Stimulated activated naive CD4-positive, alpha-beta T cell treated with Interleukin-2 at 50 U/mL for 16 hours (primary cell): ENCODE measurements at places on chromosomes 1 and 21.

DNA sequence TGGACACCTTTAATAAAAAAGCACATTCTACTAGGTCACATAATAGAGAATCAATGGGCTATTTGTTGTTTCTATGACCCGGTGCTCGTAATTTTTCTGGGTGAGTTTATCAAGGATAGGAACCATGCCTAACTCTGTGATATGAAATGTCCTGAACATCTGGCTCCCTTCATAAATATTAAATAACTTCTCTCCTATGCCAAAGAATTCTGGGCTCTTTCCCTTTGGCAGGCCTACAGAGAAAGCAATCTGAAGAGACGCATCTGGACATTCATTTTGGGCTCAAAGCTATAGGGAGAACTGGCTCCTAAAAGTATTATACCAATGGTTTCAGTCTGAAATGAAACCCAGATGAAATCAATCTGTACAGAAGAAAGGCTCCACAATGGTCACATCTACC lies 38.8 kb upstream of the ANGPTL7 start:
- no peak for DNase-seq

- DNase-seq = no peak
Observed at GRCh38 chr1:82503822-82504221, 703.1 kb downstream of the ADGRL2 start.

- no peak for DNase-seq
Observed at GRCh38 chr1:6753320-6754140, 31.7 kb upstream of the CAMTA1 start.

DNA sequence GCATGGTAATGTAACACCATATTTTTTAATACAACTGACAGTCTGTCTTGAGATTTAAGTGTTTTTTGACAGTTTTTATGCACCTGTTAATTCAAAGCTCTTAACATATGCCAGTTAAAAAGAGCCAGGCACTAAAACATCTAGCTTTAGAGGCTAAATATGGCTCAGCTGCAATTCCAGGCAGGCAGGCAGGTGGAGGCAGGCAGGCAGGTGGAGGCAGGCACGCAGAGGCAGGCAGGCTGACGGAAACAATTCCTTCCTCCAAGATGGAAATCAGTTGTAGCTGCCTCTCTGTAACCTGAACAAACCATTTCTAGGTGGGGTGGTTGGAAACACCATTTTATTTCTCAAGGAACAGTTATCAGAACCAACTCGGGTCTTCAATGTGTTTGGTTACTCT lies 51.2 kb downstream of the GORAB start:
- DNase-seq = no peak

DNA sequence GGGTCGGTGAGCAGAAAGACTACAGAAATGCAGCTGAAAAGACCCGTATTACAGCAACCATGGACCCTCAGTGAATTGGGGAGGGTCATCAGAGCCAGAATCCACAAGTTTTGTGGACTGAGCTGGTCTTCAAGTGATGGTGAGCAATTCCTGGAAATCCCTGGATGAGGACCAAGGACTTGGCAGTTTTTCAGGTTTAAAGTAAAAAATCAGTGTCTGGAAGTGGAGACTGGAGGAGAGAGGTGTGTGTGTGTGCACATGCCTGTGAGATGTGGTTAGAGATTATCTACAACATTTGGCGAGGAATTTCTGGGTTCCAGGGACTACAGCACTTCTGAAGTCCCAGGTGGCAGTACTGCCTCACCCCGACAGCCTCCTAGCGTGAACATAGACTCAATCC lies 56.4 kb downstream of the KIRREL1 start:
- DNase-seq = no peak

DNA sequence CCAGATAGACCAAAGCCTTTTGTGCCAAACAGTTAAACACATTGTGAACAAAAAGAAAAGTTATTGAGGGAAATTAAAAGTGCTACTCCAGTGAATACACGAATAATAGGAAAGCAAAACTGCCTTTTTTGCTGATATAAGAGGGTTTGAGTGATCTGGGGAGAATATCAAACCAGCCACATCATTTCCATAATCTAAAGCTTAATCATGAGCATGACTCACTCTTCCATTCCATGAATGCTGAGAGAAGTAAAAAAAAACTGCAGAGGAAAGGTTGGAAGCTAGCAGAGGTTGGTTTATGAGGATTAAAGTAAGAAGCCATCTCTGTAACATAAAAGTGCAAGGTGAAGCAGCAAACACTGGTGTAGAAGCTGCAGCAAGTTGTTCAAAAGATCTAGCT lies 350.6 kb upstream of the NCAM2 start:
- DNase-seq = no peak

DNA sequence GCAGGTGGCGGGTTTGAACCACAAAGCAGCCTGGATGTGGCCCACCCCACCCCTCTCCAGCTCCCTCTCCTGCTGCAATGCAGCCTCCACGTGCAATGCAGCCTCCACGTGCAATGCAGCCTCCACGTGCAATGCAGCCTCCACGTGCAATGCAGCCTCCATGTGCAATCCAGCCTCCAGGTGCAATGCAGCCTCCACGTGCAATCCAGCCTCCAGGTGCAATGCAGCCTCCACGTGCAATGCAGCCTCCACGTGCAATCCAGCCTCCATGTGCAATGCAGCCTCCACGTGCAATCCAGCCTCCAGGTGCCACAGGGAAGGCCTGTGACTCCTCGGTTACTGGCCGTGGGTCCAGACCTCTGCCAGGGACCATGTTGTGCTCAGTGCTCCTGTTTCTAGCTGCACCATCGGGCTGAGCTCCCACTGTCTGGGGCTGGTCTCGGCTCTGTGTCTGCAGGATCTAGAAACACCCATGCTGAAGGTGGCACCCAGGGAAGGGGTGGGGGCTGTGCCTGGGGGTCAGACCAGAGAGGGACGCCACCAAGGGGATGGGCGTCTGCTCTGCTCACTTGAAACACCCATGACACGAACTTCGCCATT lies 11.9 kb upstream of the LRRC3 start:
- DNase-seq = no peak

GRCh38 chr1:227907439-227908015 lies 40.2 kb downstream of the WNT9A start:
- DNase-seq = no peak

DNA sequence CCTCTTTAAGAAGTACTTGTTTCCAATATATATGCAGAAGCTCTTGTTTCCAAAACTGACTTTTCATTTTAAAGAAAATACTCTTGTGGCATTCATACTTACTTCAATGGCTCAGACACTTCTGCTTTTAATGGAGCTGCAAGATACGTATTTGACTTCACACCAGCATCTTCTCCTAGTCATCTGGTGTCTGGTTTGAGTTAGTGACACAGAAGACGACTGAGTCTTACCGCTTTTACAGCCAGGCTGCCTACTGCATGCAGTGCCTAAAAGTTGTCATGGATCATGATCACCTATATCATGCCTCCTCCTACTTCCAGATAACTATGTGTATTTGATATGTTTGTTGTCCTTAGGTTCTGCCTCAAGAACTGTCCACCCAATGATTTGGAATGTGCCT lies 185.9 kb downstream of the TPR start:
- DNase-seq = no peak

GRCh38 chr1:241022366-241022765 lies 334.6 kb downstream of the RGS7 start:
- DNase-seq = no peak

GRCh38 chr1:84780000-84780716 lies 89.9 kb upstream of the SSX2IP start:
- DNase-seq = no peak

GRCh38 chr1:21165646-21166045 lies 11.1 kb downstream of the EIF4G3 start:
- DNase-seq = no peak

GRCh38 chr1:183180218-183180617 lies 5.8 kb upstream of the LAMC2 start:
- DNase-seq = no peak

GRCh38 chr1:107940017-107940577 lies 24.9 kb downstream of the VAV3 start:
- no peak for DNase-seq

DNA sequence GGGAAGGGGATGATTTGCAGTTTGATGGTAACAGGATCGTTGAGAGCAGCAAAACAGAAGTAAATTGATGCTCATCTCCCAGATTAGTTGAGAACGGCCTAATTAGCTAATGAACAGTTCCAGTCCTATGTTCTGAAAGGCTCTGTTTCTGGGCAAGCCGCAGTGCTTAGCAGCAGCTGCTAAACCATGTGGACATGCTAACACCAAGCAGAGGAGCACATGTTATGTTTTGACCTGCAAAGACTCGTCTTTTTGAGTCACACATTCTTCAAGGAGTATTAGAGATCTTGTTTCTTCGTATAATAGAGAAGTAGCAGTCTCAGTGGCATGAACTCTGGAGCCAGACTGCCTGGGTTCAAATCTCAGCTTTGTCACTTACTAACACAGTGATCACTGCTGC lies 58.1 kb downstream of the CACNA1E start:
- DNase-seq = no peak

GRCh38 chr1:237998581-237998980 lies 107.9 kb upstream of the ZP4 start:
- DNase-seq = no peak

DNA sequence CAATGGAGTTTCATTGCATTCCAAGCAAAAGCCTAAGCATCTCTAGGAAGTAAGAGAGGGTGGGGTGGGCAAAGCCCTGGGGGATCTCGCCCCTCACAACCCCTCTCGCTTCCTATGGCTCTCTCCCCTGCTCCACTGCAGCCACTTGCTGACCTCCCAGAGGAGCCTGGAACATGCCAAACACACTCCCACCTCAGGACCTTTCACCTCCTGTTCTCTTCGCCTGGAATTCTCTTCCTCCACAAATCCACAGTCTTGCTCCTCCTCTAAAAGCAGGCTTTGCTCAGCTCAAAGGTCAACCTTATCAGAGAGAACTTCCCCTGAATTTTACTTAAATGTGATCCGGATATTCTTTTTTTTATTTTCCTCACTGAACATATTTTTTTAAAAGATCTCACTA lies 20.9 kb upstream of the SRRM1 start:
- DNase-seq = no peak

DNA sequence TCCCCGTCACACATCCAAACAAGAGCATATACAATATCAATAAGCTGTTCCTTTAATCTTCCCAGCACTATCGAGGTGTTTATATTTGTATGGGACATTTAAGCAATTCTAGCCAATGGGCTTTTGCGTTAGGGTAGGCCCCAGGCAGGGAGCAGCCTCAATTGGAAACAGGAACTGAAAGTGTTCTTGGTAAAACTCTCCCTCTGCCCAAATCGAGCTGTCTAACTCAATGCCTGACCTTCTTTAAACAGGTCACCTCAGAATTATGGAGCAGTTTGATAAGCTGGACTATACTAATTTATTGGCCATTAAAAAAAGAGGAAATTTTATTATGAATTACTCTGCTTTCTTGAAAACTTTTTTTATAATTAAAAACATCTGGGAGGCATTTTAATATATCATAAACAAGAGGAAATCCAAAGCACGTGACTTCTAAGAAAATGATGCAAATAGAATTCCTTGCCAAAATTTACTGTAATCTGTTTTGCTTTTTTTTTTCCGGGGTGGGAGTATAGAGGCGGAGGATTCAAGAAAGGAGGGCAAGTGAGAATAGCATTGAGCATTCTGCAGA lies 498.1 kb downstream of the LMO4 start:
- no peak for DNase-seq

DNA sequence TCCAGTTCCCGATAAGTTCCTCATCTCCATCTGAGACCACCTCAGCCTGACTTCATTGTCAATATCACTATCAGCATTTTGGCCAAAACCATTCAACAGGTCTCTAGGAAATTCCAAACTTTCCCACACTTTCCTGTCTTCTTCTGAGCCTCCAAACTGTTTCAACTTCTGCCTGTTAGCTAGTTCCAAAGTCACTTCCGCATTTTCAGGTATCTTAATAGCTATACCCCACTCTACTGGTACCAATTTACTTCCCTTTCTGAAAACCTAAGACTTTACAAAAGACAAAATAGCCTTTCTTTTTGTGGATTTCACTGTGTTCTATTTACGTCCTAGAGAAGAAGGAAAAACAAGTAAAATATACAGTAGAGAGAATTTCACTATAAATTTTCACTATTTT lies 147.0 kb upstream of the FMN2 start:
- no peak for DNase-seq

DNA sequence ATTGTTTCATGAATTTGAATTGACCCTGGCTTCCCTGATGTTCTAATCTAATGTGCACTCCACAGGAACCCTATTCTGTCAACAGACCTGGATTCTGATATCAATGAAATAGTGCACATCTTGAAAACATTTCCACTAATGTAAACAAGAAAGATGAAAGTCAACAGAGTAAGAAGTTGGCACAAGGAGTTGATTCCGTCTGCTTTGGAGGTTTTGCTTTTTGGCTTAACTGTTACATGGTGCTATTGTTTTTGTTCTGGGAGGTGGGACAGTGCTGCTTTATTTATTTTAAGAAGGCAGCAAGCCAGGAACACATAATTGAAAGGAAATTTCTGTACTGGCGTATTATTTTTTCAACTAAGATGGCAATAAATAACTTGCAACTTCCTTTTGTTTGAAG lies 73.3 kb downstream of the LEPR start:
- no peak for DNase-seq

- DNase-seq = no peak
Observed at GRCh38 chr21:37153196-37153934, 80.3 kb downstream of the TTC3 start.
